COR-L47 (cell line): ENCODE measurements at places on chromosomes 13 and 19.

DNA sequence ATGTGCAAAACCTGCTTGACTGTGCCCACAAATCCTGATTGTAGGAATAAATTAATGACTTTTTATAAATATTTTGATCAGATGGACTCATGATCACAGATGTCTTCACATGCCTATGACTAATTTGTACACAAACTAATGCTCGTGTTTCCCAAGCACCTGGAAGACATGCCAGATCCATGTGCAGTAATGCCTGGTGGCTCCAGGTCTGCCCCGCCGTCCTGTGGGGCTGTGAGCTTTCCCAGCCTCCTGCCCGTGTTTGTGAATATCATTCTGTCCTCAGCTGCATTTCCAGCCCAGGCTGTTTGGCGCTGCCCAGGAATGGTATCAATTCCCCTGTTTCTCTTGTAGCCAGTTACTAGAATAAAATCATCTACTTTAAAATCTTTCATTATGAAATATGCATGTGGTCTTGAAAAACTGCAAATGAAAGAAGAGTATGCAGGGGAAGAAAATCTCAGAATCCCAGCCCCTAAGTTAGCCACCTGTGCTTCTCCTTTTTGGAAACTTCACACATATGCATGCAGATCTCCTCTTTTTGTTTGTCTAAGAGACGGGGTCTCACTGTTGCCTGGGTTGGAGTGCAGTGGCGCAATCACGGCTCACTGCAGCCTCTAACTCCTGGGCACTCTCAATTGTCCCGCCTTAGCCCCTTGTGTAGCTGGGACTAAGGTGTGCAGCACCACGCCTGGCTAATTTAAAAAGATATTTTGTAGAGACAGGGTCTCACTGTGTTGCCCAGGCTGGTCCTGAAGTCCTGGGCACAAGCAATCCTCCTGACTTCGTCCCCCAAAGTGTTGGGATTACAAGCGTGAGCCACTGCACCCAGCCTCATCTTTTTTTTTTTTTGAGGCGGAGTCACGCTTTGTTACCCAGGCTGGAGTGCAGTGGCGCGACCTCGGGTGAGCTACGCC, 6.2 kb downstream of the RPL28 start:
- no peak for DNase-seq

DNA sequence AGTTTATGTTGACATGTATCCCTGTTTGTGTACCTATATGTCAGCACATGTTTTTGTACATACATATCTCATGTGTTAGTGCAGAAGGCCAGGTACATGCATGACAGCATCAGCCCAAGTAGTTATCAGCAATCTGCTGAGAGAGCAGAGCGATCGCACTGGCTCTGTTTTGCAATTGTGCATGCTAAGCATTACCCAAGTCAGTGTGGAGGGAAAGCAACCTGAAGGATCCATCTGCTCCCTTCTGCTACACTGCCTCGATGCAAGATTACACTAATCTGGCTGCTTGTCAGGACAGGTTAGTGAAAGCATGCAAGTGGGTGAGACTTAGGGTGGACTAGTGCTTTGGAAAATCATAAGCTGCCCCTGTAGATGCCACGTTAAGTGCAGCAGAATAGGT, 211.8 kb downstream of the PCCA start:
- no peak for DNase-seq

- DNase-seq: no peak
Measured at GRCh38 chr13:40519637-40520036, 146.8 kb downstream of the FOXO1 start.

DNA sequence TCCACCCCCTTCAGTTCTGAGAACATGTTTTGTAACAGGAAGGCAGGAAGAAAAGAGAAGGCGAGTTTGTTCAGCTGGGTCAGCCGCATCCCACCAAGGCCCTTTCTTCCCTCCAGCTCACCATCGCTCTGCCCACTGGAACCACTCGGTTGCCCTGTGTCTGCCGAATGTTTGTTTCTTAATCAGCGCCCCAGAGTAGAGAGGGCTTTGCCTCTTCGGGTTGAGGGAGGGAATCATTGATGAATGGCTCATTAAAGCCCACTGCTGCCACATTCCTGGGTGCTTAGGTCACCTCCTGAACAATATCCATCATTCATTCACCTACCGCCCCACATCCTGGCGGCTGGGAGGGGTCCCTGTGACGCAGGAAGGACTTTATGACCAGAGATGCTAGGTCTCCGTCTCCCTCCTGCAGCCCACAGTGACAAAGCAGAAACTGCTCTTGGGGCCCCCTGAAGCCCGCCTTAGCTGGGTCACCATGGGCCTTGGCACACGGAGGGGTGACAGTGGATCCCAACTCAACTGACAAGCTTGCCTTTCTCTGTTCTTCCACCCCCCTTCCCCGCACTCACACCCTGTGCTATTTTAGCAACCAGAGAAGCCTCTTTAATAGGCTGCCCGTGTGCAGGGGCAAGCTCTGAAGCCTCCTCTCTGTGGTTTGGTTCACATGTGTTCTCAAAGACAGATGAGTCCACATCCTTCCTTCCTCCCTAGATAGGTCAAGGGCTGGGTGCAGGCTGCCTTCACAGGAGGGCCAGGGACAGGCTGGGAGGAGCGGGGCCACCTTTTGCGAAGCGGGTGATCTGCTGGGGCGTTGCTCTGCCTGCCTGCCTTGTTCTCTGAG, 46.2 kb downstream of the ACTN4 start:
- no peak for DNase-seq

- DNase-seq: no peak
Measured at GRCh38 chr19:1376415-1376805, 7.3 kb upstream of the NDUFS7 start.

- DNase-seq: no peak
Measured at GRCh38 chr13:34224877-34225276, 406.9 kb downstream of the RFC3 start.

DNA sequence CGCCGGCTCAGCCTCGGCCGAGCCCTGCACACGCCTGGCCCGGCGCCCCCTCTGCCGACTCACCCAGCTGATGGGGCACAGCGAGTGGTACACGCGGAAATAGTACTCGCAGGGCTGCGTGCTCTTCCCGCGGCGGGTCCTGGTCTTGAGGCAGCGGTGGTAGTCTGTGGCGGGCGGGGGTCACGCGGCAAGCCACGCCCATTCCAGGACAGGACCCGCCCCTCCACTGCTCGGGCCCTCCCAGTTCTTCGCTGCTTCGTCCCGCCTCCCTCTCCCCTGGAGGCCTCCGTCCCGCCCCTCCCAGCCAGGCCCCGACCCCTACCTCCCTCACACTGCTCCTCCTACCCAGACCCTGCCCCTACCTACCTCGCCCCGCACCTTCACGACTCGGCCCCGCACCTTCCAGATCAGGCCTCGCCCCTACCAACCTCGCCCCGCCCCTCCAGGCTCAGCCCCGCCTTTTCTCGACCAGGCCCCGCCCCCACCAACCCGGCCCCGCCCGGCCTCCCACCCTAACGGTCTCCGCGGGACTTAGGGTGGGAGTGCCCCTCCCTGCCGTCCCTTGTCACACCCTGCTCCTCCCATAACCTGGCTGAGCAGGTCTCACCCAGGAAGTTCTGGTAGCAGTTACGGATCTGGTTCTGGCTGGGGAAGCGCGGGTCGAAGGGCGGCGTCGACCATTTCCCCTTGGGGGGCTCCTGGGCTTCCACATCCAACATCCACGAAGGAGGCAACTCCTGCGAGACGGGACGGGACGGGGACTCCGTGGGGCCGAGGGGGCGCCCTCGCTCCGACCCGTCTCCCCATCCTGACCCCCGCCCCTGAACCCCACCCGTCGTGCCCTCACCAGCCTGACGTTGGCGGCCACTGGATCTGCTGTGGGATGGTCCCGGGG, 469 bp downstream of the COX6B2 start:
- DNase-seq: no peak
